Lung microvascular endothelial cell (primary cell): ENCODE measurements at places on chromosomes 12 and 14.

- DNase-seq = no peak
Observed at GRCh38 chr12:67692966-67693365, 44.4 kb downstream of the DYRK2 start.

GRCh38 chr12:116959198-116959460 lies 48.4 kb downstream of the FBXW8 start:
- no peak for DNase-seq

DNA sequence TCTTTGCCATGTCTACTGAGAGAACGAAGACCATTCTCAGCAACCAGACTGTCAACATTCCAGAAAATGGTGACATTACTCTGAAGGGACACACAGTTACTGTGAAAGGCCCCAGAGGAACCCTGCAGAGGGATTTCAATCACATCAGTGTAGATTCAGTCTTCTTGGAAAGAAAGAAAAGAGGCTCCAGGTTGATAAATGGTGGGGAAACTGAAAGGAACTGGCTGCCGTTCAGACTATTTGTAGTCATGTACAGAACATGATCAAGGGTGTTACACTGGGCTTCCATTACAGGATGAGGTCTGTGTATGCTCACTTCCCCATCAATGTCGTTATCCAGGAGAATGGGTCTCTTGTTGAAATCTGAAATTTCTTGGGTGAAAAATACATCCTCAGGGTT lies 29.7 kb upstream of the PSMA6 start:
- DNase-seq = no peak

- no peak for DNase-seq
Observed at GRCh38 chr14:92502541-92503286, 10.9 kb upstream of the RIN3 start.

GRCh38 chr12:6817098-6817497 lies 4.5 kb upstream of the GPR162 start:
- no peak for DNase-seq

DNA sequence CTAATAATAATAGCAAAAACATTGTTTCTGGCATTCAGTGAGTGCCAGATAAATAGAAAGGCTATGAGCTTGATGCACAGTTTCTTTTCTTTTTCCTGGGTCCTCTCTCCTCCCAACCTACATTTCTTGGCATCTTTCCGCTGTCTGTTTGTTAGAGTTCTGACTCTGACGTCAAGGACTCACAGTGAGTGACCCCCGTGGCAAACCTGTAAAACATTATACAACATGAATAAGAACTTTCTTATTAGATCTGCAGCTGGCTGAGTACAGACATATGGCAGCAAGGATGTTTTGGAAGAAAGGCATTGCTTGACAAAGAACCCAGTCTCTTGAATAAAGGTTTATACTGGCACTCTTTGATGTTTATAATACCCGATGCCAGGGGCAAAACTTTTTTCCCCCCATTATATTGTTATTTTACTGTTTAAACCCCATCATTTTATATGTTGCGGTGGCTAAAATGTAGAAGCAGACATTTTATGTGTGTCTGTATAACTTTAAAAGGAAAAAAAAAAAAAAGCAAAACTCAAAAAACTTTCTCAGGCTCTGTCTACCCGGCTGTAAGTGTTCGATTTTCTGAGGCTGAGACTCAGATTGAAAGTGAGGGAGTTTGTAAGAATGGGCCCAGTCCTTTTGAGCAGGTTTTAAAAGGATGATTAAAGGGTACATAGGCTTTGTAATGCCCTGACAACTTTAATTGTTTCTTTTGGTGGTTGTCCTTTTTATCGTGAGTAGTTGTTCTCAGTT lies 159.3 kb downstream of the PDE3A start:
- no peak for DNase-seq

DNA sequence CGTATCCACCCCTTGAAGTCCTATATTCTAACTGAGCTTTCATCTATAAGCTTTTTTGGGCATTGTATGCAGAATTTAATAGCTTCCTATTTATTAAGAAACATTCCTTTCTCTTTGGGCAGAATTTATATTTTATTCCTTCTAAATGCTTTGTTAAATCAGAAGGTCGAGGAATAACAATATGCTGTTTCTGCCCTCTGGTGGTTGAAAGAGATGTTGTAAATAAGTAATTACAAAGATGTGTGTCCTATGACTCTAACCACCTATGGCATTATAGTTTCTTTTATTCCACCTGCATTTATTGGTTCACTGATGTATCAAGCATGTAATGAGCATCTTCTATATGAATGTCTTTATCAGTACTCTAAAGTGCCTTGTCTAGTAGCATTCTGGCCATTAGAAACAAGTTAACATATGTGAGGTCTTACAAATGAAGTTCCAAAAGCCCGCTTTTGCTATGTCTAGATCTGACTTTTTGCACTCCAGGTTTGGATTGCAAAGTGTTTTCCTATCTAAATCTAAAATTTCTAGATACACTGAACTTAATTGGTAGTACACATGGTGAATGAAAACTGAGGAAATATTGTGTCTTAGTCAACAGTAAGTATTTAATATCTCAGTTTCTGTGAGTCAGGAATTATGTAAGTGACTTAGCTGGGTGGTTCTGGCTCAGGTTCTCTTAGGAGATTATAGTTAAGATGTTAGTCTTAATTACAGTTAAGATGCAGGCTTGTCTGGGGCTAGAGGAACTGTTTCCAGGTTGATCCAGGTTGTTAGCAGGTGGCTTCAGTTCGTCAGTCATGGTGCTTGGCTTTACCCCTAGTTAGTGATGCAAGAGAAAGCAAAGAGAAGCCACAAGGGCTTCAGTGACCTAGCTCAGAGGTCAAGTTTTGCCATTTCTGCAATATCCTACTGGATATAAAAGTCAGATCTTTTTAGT lies 57.5 kb downstream of the PLEKHA5 start:
- peak; percentile 76 for DNase-seq

GRCh38 chr14:104898195-104898558 lies 26.5 kb upstream of the PLD4 start:
- no peak for DNase-seq

DNA sequence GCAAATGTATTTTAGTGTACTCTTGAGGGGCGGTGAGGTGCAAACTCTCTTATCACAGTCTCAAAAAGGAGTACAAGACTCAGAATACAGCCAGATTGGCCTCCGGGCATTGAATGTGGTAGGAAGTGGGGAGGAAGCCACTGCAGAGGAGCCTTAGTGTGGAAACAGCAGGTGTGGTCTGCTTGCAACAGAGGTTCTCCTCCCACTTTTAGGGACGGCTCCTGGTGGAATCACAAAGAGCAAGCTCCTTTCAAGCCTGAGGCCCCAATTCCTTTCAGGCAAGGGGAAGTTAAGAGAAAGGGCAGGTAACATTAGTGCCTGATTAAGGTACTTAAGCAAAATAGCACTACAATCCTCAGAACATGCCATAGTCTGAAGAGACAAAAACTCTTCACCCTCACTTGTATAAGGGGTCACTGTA lies 23.7 kb upstream of the SLC2A3 start:
- DNase-seq = peak; percentile 16

- DNase-seq = no peak
Observed at GRCh38 chr12:49716553-49716952, 9.3 kb upstream of the FMNL3 start.
